ENCODE measurements at places on chromosomes 11 and 22.

GRCh38 chr11:131866535-131867400, 496.4 kb downstream of the NTM start:
- DNase-seq: no peak

DNA sequence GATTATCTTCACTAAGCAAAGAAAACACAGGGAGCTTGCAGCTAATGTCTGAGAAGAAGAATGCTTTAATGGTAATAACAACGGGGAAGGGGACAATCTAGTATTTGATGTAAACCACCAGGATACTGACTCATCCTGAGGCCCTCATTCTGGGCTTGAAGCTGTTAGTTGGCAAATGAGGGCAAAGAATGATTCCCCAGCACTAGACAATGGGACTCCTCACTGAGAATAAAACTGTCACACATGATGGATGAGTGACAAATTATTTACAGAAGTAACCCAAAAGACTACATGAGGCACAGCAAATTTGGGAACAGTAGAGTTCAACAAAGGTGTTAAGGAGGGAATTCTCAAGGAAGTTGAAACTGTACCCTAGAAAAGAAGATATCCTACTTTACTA, 76.3 kb downstream of the FAM168A start:
- DNase-seq: no peak

DNA sequence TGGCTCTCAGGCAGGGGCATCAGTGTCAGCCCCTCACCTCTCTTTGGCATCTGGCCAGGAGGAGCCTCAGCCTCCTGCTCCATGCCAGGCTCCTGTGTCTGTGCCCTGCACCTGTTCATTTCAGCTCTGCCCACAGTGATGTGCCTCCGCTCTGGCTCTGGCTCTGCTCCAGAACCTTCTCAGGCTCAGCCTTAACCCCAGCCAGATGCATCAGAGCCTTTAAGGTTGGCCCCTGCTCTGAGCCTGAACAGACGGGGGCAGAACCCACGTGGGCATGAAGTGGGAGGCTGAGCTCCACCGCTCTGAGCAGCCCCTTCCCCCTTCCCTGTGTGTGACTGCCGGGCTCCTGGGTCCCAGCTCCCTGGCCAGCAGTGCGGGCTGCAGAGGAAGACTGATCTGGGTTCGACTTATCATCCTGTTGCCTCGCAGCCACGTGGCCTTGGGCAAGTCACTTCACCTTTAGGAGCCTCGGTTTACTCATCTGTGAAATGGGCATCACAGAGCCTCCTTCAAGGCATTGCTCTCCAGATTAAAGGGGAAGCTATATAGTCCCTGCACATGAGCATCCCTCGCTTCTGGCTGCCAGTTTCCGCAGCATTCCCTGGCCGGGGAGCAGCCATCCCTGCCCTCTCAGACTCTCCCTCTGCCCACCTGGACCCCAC, 44.7 kb upstream of the RTL6 start:
- DNase-seq: no peak

DNA sequence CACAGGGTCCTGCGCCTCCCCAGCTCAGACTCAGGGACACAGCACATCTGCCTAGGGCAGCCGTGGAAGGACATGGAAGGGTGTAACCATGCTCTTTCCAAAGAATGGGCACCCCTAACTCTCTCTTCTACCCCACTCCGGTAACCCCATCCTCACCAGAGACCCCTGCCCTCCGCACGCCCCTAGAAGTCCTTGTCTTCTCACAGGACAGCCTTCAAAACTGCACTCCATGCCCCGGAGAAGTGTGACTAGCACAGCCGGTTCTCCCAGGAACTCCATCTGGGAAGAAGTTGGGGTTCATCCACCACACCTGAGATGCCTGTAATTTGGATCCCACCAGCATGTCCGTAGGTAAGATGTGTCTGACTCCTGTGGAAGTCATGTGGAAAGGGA, 25.0 kb downstream of the P2RY2 start:
- no peak for DNase-seq

GRCh38 chr22:22357024-22357883, 112.7 kb downstream of the VPREB1 start:
- peak; percentile 69 for DNase-seq

DNA sequence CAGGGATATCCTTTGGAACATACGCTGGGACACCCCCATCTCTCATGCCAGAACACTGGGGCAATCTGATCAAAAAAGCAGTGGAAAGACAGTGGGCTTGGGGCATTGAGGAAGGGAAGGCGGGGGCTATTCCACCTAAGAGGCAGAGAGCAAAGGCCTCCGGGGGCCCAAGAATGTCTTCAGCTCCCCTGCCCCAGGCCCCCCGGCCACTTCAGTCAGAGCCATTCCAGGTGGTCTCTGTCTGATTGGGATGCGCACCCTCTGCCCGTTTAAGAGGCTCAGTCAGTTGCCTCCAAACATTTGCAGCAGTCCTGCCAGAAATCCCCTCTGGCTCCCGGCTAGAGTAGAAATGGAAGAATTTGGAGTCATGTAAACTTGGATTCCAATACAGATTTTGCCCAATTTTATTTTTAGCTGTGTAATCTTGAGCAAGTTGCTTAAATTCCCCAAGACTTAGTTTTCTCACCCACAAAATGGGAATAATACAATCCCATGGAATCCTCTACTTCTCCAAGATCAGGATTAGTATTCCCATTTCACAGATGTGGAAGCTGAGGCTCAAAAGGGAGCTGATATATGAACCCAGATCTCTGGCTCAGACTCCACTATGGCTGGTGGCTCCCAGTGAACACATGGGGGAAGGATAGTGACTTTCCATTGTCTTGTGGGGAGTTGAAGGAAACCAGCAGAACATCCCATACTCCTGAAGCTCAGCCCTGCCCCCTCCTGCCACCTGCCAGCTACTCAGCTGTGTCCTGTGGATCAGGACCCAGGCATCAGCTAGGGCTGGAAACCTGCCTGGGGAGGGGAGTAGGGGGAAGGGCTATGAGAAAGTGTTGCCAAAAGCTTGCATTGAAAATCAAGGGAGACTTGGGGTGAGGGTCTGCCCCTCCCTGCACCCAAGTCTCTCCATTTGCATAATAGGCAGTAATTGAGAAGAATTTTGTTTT, 6.1 kb upstream of the WNT11 start:
- DNase-seq: no peak

DNA sequence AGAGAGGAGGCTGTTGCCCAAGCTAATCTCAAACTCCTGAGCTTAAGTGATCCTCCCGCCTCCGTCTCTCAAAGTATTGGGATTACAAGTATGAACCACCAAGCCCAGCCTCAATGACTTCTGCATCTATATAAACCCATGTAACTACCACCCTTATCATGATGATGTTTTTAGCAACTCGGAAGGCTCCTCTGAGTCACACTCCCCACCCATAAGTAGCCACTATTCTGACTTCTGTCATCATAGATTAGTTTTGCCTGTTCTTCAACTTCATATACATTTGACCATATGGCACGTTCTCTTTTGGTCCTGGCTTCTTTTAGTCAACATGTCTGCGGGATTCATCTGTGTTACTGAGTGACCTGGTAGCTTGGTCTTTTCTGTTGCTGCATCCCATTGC, 6.4 kb upstream of the FOSL1 start:
- no peak for DNase-seq

DNA sequence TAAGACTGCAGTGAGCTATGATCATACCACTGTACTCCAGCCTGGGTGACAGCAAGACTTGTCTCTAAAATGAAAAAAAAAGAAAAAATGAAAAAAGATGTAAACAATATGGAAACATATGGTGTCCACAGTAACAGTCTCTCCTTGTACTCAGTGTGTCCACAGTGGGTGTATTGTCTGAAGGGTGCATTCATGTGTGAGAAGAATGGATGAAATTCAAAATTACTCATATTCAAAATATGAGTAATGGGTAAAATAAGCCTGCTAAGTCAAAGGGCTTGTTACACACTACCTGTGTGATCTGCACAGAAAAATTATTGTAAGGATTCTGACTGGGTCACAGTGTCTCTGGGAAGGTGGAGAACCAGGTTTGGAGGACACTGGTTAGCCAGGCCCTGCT, 26.9 kb downstream of the PPFIA1 start:
- no peak for DNase-seq

- DNase-seq: no peak
Measured at GRCh38 chr11:29538339-29539036, 478.3 kb downstream of the KCNA4 start.

DNA sequence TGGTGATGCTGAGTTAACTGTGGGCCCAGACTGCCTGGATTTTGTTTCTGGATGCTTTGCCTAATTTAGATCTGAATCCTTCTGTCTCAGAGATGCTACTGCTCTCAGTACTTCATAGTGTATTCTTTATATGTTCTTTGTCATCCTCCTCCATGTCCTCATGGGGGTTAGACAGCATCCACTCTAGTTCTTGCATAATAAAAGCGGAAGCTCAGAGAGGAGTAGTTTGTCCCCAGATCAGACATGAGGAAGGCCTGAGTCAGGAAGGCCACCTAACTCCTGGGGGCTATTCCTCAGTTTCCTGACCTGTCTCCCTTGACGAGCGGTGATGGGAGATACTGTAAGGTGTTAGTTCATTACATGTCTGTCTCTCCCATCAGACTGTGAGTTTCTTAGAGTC, 90.2 kb downstream of the SCN3B start:
- DNase-seq: no peak

- no peak for DNase-seq
Measured at GRCh38 chr11:95074792-95075563, 8.3 kb downstream of the SRSF8 start.

DNA sequence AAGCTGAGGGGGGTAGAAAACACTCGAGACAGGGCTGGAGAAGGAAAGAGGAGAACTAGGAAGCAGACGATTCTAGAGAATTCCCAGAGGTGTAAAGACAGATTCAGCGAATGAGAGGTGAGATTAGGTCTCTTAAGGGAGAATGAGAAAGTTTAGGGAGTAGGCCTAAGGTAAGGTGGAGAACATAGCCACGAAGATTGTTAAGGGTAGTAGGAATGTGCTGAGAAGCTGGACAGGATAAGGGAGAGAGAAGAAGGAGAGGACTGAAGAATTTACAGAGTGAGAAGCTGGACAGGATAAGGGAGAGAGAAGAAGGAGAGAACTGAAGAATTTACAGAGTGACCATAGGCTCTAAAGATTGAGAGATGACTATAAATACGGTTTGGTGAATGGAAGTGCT, 908 bp downstream of the PPME1 start:
- no peak for DNase-seq

DNA sequence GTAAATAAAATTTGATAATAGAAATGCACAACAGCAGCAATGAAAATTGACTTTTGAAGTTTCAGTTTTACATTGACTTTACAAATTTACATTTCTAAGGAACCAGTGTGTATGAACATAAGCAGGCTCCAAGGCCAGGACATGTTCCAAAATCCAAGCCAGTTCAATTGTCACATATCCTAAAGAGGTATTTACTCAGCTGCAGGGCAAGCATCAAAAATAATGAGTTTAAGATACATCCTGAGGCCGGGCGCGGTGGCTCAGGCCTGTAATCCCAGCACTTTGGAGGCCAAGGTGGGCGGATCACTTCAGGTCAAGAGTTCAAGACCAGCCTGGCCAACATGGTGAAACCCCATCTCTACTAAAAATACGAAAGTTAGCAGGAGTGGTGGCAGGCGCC, 39.0 kb upstream of the AKIP1 start:
- DNase-seq: no peak

DNA sequence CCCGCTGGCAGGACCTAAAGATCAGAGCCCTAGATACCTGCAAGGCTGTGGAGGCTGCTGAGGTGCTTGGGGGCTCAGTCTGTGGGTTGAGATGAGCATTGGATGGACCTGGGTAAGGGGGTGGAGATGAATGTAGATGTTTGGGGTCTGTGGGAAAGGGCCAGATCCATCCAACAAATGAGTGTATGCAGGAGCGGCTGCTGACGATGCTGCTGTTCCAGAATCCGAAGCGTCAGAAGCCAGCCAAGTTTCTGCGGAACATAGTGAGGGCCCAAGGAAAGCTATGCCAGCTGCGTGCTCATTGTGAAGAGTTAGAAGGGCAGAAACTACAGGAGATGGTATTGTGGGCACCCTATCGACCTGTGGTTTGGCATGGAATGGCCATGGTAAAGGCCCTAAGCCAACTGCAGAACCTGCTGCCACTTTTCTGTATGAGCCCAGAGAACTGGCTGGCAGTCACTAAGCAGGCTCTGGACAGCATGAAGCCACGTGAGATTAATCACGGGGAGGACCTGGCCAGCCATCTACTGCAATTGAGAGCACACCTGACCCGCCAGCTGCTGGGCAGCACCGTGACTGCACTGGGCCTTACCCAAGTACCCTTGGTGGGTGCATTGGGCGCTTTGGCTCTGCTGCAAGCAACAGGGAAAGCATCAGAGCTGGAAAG, 36.6 kb downstream of the RRP8 start:
- no peak for DNase-seq

- no peak for DNase-seq
Measured at GRCh38 chr11:127358160-127358559, 357.6 kb upstream of the KIRREL3 start.

DNA sequence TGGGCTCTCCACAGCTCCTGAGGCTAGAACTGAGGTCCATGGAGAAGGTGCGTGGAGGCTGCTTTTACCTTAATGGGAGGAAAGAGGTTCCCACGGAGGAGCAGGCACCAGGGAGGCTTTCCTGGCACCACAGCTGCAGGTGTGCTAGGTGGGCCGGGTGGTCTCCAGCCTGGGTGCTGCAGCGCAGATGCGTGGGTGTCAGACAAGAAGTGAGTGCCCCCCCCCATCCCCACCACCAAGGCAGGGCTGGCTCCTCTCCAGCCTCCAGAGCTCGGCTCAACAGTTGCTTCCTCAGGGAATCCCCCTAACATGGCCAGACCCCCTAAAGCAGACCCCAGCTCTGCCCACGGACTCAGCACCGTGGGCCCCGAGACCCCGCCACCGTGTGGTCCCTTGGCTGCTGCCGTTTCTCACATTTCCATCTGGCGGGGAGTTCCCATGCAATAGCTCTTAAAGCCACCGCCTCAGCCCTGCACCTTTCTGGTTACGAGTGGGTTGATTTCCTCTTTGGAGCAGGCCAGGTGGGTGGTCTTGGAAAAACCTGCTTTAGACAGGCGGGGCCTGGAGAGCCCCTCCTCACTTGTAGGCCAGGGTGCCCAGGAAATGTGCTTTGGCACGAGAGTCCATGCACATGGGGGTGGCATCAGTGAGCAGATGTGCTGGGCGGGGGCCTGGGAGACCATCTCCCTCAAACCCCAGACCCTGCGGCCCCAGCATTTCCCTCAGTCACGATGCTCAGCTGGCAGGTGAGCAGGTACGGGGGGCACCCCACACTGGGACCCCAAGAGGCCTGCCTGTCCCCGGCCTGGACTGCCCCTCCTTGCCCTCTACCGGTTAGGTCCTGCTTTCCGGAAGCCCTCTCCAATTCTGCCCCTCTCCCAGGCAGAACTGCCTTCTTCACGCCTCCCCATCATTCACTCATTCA, 93.7 kb downstream of the ARHGAP8 start:
- no peak for DNase-seq

GRCh38 chr11:113572136-113572735, 97.0 kb upstream of the DRD2 start:
- no peak for DNase-seq

GRCh38 chr11:35088676-35089075, 50.3 kb upstream of the CD44 start:
- DNase-seq: no peak

GRCh38 chr11:121210445-121211080, 82.0 kb upstream of the SC5D start:
- no peak for DNase-seq

GRCh38 chr11:503179-503981, 3.7 kb downstream of the RNH1 start:
- no peak for DNase-seq

- DNase-seq: no peak
Measured at GRCh38 chr22:20852503-20852902, 6.1 kb downstream of the PI4KA start.

- no peak for DNase-seq
Measured at GRCh38 chr11:33379947-33380346, 122.8 kb downstream of the HIPK3 start.

Measured in activated T-cell treated with anti-CD3 and anti-CD28 coated beads for 1 hour (primary cell).